ENCODE measurements at places on chromosomes 12 and 14. TPM values are rescaled to one million over a fixed set of nuclear protein-coding genes. Genes with fewer than 3 reads are reported as not detected.

GRCh38 chr14:105774001-105774400 lies 247.6 kb downstream of the TMEM121 start:
- H3K27me3 ChIP-seq, result no peaks in the 10 kb centered on the region
- no peak overlapping the region for H3K4me3 ChIP-seq
- DNase-seq, result no peak

GRCh38 chr12:18805516-18806248 lies 67.8 kb downstream of the CAPZA3 start:
- H3K4me1 ChIP-seq, result no peaks in the 10 kb centered on the region
- H3K27me3 ChIP-seq, result no peaks in the 10 kb centered on the region
- no peak for DNase-seq

DNA sequence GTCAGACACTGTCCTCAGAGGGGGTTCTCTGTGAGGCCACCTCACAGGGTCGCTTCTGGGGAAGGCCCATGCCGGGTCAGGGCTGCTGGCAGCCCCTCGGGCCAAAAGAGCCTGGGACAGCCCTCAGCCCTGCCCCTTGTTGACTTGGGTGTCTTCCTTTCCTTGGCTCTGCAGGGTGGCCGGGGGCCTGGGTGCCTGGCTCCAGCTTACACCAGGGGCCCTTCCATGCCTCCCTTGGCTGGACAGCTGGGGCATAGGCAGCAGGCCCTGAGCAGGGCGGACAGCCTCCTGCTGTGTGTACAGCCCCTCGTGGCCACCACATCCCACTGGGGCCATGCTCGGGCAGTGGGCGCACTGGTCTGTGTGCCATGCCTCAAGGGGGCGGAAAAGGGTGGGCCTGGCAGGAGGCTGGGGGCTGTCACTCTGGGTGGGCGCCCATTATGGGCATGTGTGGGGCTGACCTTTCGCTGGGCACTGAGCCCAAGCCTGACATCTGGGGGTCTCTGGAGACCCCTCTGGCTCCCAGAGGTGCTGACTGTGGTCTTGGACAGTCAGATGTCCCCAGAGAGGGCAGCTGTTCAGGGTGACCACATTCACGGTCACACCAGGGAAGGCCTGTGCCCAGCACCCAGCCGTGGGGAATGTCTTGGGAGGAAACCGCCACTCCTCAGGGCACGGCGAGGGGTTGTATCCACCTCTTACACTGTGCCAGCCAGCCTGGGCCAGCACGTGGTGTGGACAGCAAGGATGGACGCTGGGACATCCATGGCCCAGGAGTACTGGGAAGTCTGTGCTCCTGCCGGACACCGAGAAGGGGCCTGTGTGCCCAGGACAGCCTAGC lies 313.3 kb downstream of the TMEM121 start:
- H3K27ac ChIP-seq, result no peak overlapping the region
- no peak for DNase-seq
- H3K4me3 ChIP-seq, result no peak overlapping the region
- peaks cover 3% of the 10 kb centered on the region for H3K4me1 ChIP-seq

DNA sequence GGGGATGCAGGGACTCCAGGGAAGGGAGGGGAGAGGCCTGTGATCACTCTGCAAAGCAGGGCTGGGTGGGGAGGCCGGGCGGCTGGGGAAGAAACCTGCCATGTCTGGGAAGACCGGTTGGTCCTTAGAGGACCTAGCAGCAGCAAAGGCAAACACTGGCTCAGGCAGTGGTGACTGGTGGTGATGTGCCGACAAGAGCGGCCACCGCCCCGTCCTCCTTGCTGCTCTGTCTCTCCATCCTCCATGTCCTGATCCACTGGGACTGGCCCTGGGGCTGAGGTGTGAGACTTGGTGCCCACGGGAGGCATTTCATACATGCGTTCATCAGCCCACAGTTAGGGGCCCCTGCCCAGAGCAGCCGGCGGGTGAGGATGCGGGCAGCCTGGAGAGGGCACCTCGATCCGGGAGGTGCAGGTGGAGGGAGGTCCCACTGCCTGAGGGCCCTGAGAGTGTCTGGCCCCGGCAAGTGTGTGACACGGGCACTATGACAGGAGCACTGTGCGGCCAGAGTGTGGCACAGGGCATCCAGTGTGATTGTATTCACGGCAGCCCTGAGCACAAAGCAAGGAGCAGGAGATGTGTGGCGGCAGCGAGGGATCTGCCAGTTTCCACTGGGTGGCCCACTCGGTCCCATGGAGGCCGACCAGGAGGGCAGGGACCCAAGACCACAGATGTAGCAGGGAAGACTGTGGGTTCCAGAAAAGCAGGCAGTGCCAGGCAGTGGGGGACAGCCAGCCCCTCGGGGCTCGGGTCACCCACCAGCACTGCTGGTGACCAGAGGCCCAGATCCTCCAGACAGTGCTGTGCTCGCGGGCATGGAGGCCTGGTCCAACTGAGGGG lies 13.9 kb downstream of the ANKRD9 start:
- no peak overlapping the region for H3K27ac ChIP-seq
- no peak for DNase-seq
- no peaks in the 10 kb centered on the region for H3K27me3 ChIP-seq

GRCh38 chr12:3797531-3798048 lies 44.7 kb upstream of the CRACR2A start:
- no peak overlapping the region for H3K27ac ChIP-seq
- DNase-seq, result no peak
- no peak overlapping the region for H3K4me3 ChIP-seq

DNA sequence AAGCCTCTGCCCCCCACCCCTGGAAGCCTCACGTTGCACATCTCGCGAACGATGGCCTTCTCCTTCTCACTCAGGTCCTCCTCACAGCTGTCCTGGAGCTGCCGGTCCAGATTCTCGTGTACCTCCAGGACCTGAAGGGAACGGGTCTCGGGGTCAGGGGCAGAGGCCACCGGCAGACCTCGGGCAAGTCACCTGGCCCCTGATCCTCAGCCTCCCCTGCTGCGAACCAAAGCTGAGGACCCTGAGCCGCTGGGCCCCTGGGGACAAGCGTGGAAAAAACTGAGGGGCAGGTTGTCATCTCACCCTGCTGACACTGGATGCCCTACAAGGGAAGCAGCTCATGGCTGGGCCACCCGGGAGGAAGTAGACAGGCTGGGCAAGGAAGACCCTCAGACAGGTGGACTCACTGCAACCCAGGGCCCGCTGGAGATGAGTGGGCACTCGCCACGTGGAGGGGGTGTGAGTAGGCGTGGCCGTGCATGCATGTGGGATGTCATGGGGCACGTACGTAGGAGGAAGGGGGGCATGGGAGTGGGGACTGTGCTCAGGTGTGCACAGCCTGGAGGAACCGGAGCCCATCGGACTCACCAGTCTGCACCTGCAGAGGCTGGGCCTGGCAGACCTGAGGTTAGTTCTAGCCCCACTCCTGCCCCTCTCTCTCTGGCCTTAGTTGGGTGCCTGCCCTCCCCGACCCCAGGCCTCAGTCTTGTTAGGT lies 35.1 kb downstream of the CCNK start:
- H3K27me3 ChIP-seq, result no peaks in the 10 kb centered on the region
- H3K4me1 ChIP-seq, result no peaks in the 10 kb centered on the region
- no peak for DNase-seq
- no peaks in the 10 kb centered on the region for H3K36me3 ChIP-seq
- no peak overlapping the region for H3K4me3 ChIP-seq

- peak; percentile 70 for DNase-seq
- peaks cover 19% of the 10 kb centered on the region for H3K4me1 ChIP-seq
- H3K4me3 ChIP-seq, result no peak overlapping the region
- H3K36me3 ChIP-seq, result no peaks in the 10 kb centered on the region
- peaks cover 12% of the 10 kb centered on the region for H3K27me3 ChIP-seq
Measured at GRCh38 chr12:52233462-52234207, 592 bp downstream of the KRT7 start.

DNA sequence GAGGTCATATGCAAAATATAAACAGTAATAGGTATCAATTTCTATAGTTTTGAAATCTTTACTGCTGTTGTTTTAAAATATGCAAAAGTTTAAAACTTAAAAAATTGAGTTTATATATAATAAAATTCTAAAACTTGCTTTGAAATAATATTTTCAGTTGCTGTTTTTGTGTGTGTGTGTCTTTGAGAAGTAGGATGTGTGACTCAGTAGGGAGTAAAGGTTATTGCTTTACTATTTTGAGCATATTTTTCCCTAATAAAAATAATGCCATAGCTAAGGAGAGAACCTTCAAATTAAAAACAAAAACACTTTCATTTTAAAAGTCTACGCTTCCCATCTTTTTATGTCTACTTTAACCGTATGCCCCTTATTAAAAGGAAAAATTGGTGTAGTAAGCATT lies 238.1 kb downstream of the FBXL14 start:
- DNase-seq, result no peak
- no peaks in the 10 kb centered on the region for H3K36me3 ChIP-seq
- no peaks in the 10 kb centered on the region for H3K4me1 ChIP-seq
- no peak overlapping the region for H3K27ac ChIP-seq
- H3K4me3 ChIP-seq, result no peak overlapping the region
- H3K27me3 ChIP-seq, result no peaks in the 10 kb centered on the region

The TAS2R50 gene
- 2.0 TPM for total RNA-seq

The JAG2 gene
- 26.1 TPM for total RNA-seq

The CCND2 gene
- total RNA-seq, result 94.4 TPM

The KRT78 gene
- total RNA-seq, result not detected
